ENCODE measurements at places on chromosomes 12 and 14. TPM values are rescaled to one million over a fixed set of nuclear protein-coding genes. Genes with fewer than 3 reads are reported as not detected.

PELI2 gene
- 13.1 TPM for total RNA-seq

GRCh38 chr14:35044939-35045797, 904 bp upstream of the FAM177A1 start:
- H3K27me3 ChIP-seq = no peaks in the 10 kb centered on the region
- H3K4me3 ChIP-seq = peak overlapping the region; percentile 98
- peaks cover 33% of the 10 kb centered on the region for H3K4me1 ChIP-seq
- peak overlapping the region; percentile 99 for H3K27ac ChIP-seq

GRCh38 chr14:97747316-97747715, 950.1 kb downstream of the VRK1 start:
- no peak overlapping the region for H3K27ac ChIP-seq
- H3K36me3 ChIP-seq = no peaks in the 10 kb centered on the region
- no peaks in the 10 kb centered on the region for H3K27me3 ChIP-seq
- no peak overlapping the region for H3K4me3 ChIP-seq

GRCh38 chr14:59454139-59454538, 11.0 kb downstream of the GPR135 start:
- H3K27ac ChIP-seq = no peak overlapping the region
- H3K36me3 ChIP-seq = peaks cover 17% of the 10 kb centered on the region
- DNase-seq = no peak
- no peaks in the 10 kb centered on the region for H3K4me1 ChIP-seq
- no peaks in the 10 kb centered on the region for H3K27me3 ChIP-seq

GRCh38 chr12:95557625-95558024, 6.3 kb upstream of the USP44 start:
- no peak overlapping the region for H3K27ac ChIP-seq
- H3K27me3 ChIP-seq = no peaks in the 10 kb centered on the region
- no peak for DNase-seq
- H3K4me1 ChIP-seq = peaks cover 23% of the 10 kb centered on the region
- no peaks in the 10 kb centered on the region for H3K36me3 ChIP-seq

All from naive thymus-derived CD8-positive, alpha-beta T cell (primary cell).